ENCODE measurements at places on chromosomes 7 and 10. TPM values are rescaled to one million over a fixed set of nuclear protein-coding genes. Genes with fewer than 3 reads are reported as not detected.
A peak's percentile ranks its signal among the peaks of the same experiment; 100 is the strongest.

Gene NEBL
- not detected for total RNA-seq

Gene NUDT13
- 1.2 TPM for total RNA-seq

Gene CYP26C1
- 0.05 TPM for total RNA-seq

Gene PPP1R17
- not detected for total RNA-seq

Gene MNX1
- not detected for total RNA-seq

Gene CLCN1
- 0.09 TPM for total RNA-seq

DNA sequence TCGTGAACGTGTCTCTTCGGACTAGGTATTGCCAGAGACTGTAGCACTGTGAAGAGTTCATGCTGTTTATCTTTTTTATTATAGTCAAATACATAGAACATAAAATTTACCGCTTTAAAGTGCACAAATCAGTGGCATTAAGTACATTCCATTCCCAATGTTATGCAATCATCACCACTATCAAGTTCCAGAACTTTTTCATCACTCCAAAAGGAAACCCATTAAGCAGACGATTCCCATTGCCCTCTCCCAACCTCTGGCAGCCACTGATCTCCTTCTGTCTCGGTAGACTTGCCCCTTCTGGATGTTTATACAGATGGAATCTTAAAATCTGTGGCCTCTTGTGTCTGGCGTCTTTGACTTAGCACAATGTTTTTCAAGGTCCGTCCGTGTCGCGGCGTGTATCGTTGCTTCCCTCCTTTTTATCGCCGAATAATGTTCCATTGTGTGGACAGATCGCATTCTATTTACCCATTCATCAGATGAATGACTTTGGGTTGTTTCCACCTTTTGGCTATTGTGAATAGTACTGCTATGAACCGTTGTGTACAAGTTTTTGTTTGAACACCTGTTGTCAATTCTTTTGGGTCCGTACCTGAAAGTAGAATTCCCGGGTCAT lies 2.7 kb downstream of the PROSER2 start:
- no peak overlapping the region for H3K4me3 ChIP-seq
- H3K27ac ChIP-seq = no peak overlapping the region
- no peaks in the 10 kb centered on the region for H3K36me3 ChIP-seq
- peaks cover 58% of the 10 kb centered on the region for H3K27me3 ChIP-seq
- peaks cover 6% of the 10 kb centered on the region for H3K4me1 ChIP-seq

DNA sequence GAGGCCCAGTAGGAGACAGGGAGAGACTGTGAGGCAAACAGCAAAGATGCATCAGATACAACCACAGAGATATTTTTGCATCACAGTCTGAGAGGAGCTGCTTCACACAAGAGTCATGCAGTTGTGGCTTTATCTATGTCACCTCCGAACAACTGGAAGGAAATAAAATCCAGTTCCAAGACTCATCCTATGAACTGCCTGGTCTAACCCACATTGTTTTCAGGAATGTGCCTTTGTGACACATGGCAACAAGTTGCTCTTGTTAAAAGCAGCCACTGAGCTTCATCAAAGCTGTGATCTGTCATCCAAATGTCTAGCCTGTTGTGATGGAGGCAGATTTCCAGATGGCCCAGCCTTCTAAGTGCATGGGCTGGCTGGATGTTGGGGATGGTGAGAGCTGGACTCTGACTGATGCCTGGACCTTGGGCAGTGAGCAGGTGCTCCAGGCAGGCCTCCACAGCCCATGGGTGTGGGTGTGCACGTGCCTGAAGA lies 255.0 kb downstream of the BMPER start:
- H3K4me3 ChIP-seq = no peak overlapping the region
- H3K27ac ChIP-seq = no peak overlapping the region
- no peak for DNase-seq
- H3K27me3 ChIP-seq = no peaks in the 10 kb centered on the region
- H3K4me1 ChIP-seq = no peaks in the 10 kb centered on the region

- peaks cover 26% of the 10 kb centered on the region for H3K27me3 ChIP-seq
- H3K27ac ChIP-seq = no peak overlapping the region
These were observed 7.9 kb upstream of the TSPAN15 start for GRCh38 chr10:69443354-69443753.

DNA sequence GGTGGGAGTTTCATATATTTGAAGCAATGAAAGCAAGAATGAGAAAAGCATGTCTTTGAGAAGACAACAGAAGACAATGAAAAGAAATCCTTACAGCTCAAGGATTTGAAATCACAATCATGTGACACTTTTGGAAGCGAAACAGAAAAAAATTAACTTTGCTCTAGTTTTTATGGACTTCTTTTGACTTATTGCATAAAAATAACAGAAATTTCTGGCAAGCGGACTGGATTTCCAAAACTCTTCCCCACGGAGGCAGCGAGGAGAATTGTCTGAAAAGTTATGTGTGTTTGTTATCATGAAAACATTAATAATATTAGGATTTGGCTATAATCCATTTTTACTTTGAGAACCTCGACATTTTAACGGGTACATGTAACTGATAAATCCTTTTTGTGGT lies 223.3 kb downstream of the LRMDA start:
- H3K4me1 ChIP-seq = no peaks in the 10 kb centered on the region
- no peak for DNase-seq
- H3K4me3 ChIP-seq = no peak overlapping the region

DNA sequence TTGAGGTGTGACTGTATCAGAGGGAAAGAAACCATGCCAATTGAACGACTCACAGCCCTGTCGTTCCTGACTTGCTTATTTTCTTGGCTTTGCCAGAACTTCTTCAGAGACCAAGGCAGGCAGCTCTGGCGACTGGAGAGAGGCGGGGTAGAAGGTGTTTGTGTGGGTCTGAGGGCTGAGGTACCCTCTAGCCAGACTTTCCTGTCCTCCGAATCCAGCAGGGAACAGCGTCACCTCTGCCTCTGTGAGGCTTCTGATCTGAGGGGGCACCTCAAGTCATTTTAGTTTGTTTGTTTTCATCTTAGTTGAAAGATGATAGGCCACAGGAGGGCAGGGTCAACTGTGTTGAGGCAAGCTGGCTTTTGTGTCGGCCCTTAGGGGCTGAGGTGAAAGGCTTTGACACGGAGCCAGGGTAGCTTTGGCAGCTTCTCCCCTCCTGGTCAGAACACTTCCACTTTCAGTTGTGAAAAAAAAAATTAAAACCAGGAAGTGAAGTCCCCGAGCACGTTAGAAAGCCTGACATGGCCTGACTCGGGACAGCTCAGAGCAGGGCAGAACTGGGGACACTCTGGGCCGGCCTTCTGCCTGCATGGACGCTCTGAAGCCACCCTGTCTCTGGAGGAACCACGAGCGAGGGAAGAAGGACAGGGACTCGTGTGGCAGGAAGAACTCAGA lies 1.9 kb downstream of the ACSL5 start:
- H3K4me1 ChIP-seq = peaks cover 62% of the 10 kb centered on the region
- peak overlapping the region; percentile 100 for H3K27ac ChIP-seq
- H3K27me3 ChIP-seq = no peaks in the 10 kb centered on the region
- DNase-seq = peak; percentile 72
- H3K36me3 ChIP-seq = peaks cover 33% of the 10 kb centered on the region
- H3K4me3 ChIP-seq = peak overlapping the region; percentile 96

DNA sequence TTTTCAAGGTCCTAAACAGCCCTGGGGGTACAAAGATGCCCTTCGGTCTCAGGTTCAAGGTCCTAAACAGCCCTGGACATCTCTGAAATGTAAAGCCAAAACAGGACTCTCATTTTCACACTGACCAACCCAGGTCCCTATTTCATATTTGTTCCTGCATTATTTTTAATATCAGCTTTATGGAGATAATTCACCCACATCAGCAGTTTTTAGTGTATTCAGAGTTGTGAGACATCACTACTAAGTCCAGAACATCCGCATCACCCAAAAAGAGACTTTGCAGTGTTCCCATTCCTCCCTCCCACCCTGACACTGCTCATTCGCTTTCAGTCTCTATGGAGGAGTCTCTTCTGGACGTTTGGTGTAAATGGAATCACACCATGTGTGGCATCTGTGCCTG lies 420.2 kb downstream of the PTPRN2 start:
- no peak overlapping the region for H3K27ac ChIP-seq
- H3K4me3 ChIP-seq = no peak overlapping the region
- H3K27me3 ChIP-seq = no peaks in the 10 kb centered on the region

GRCh38 chr10:44333511-44333910 lies 51.4 kb downstream of the CXCL12 start:
- no peaks in the 10 kb centered on the region for H3K36me3 ChIP-seq
- H3K27me3 ChIP-seq = peaks cover 8% of the 10 kb centered on the region
- no peaks in the 10 kb centered on the region for H3K4me1 ChIP-seq
- H3K27ac ChIP-seq = no peak overlapping the region
- no peak overlapping the region for H3K4me3 ChIP-seq

- no peaks in the 10 kb centered on the region for H3K36me3 ChIP-seq
- H3K27me3 ChIP-seq = peaks cover 34% of the 10 kb centered on the region
- H3K4me1 ChIP-seq = no peaks in the 10 kb centered on the region
- DNase-seq = no peak
These were observed 37.4 kb downstream of the AGAP6 start for GRCh38 chr10:50025627-50026026.

DNA sequence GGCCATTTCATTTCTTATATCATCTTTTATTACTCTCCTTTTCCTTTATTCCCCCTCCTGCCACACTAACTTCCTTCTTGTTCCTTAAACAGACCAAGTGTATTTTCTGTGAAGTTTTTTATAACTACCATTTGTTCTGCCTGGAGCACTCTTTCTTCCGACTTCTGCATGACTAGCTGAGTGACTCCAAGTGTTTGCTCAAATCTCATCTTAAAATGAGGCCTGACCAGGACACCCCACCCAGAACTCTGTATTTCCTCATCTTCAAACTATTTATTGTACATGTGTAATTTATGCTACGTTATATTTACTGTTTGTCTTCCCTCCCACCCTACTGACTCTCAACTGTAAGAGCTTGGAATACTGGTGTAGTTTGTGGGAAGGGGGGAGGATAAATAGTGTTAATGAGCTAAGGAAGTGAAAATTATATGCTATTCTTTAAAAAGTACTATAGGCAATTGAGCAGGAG lies 3.2 kb downstream of the MINDY3 start:
- no peak overlapping the region for H3K4me3 ChIP-seq
- peaks cover 35% of the 10 kb centered on the region for H3K36me3 ChIP-seq
- no peak overlapping the region for H3K27ac ChIP-seq
- DNase-seq = no peak
